ENCODE measurements at places on chromosomes 2 and 18.
A peak's percentile ranks its signal among the peaks of the same experiment; 100 is the strongest.

GRCh38 chr18:77114415-77115191 is 18.0 kb downstream of the MBP start:
- peak; percentile 67 for DNase-seq

- DNase-seq = no peak
Measured at GRCh38 chr2:14565666-14566065, 66.9 kb upstream of the LRATD1 start.

- no peak for DNase-seq
Measured at GRCh38 chr2:241820625-241821384, 11.8 kb downstream of the NEU4 start.

DNA sequence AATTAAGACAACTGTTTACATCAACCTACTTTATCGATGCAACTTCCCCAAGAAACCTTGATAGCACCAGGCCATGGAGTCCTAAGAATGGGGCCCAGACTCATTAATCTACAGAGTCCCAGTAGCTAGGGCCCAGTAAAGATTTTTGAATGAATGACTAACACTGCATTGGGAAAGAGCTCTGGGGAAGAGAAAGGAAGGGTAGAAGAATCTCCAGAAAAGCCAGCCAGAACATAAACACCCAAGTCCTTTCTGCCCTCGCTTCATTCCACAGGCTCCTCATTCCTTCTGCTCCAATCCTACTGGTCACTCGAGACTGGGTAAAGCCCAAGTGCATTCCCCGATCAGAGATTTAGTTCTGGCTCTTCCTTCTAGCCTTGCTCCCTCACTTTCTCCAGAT is 44.3 kb downstream of the CYRIA start:
- no peak for DNase-seq

GRCh38 chr2:13034861-13035260 is 318.1 kb downstream of the TRIB2 start:
- no peak for DNase-seq

DNA sequence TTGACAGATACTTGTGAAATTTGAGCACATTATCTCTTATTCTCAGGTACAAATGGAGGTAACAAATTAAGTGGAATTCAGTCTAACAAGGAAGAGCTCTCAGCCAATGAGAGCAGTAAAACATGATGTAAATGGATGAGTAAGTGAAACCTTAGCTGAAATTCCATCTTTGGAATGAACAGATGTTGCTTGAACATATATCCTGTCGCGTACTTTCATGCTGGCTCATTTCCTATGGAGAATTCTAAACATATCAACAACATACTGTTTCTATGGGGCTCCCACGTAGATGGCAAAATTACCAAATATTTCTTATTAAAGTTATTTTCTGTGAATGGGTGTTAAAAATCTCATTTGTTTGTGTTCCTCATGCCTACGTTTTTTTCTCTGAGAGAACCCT is 256.3 kb upstream of the LINC00305 start:
- peak; percentile 79 for DNase-seq

- no peak for DNase-seq
Measured at GRCh38 chr2:37742286-37742685, 70.8 kb upstream of the CDC42EP3 start.

- peak; percentile 95 for DNase-seq
Measured at GRCh38 chr18:12946549-12947284, 1.1 kb upstream of the SEH1L start.

DNA sequence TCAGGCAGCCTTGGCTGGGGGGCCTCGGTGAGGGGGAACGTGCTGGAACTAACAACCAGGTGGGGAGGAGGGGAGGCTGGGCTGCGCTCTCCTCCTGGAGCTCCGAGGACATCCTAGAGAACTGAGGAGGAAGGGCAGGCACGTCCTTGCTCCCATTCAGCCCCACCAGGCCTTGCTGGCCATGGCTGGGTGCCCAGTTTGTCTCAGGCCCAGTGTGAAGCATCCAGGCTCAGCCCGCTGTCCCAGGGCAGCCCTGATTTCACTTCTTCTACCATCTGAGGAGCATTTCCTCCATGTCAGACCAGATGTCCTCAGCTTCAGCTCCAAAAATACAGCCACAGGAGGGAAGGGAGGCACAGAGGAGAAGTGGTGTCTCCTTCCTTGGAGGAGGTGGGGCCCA is 125.4 kb downstream of the CELF4 start:
- DNase-seq = no peak

DNA sequence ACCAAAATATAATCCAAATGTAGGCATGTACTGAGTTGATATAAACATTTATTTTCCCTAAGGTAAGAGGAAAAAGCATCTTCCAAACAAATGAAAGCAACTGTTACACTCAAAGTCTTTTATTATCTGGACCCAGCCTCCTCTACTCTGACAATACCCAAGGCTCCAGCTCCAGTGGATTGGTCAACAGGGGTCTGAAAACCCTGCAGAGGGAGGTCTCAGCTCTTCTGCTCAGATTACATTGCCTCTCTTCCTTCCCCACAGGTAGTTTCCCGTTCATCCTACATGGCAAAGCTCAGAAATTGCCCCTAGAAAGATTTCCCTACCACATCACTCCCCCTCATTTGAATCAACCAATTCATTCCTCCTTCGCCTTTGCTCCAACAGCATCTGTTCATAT is 457.0 kb downstream of the METTL4 start:
- no peak for DNase-seq

- no peak for DNase-seq
Measured at GRCh38 chr18:79681484-79682387, 2.1 kb downstream of the CTDP1 start.

DNA sequence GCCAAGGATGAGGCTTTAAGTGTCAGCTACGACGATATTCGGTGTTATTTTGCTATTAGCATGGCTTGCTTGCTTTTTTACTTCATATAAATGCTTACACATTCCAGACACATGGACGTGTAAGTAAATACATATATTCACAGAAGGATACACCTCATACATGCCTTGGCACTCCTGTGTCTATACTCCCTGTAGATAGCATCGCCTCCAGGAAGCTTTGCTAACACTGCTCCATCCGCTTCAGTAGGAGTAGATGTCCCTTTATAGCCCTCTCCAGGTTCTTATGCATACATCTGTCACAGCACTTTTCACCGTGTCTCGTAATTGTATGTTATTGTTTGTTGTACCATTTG is 27.5 kb upstream of the KCTD1 start:
- DNase-seq = no peak

- no peak for DNase-seq
Measured at GRCh38 chr2:121564905-121565304, 34.2 kb downstream of the RNU4ATAC start.

GRCh38 chr18:812376-813171 is 532 bp upstream of the YES1 start:
- DNase-seq = peak; percentile 57

DNA sequence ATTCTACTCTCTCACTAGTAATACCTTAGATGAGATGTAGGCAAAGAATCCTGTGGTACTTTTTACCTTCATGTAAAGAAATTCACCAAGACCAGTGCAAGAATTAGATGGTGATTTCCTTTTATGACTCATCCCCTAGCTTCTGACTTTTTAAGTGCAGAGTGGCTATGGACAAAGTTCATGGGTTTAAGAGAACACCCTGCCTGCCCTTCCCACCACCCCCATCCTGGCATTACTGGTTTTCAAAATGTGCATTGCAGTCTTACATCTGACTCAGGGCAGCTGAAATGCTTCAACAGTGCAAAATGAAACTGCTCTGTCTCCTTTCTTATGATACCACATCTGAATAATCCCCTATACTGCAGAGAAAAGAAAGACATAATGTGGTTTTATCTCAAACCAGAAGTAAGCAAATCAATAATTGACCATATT is 22.6 kb downstream of the MAIP1 start:
- DNase-seq = no peak

DNA sequence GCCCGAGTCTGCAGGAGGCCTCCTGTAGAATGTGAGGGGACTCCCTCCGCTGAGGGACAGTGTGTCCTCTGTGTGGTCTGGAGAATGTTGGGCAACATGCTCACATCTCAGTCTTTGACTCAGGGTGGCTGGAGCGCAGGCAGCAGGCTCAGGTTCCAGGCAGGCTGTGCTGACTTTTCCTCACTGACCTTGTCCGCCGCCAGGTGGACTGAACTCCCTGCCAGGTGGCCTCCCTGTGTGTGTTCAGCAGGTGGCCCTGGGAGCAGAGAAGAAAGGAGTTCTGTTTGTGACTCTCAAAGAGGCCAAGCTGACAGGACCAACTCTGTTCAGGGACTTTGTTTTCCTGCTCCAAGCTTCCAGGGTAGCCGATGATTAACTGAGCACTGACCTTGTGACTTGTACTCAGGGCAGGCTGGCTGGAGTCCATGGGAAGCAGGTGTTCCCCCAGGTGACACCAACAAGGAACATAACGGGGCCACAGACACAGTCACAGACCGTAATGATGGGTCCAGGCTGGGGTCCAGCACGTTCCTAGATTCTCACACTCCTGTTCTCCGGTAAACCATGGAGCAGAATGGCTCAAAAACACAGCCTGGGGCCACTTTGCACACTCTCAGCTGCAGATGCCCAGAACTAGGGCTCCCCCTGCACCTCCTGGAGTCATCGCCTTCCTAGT is 439.8 kb downstream of the RNF144A start:
- no peak for DNase-seq

- no peak for DNase-seq
Measured at GRCh38 chr2:200259577-200259957, 46.9 kb upstream of the SPATS2L start.

- peak; percentile 100 for DNase-seq
Measured at GRCh38 chr2:99662761-99663341, 173.0 kb upstream of the REV1 start.

DNA sequence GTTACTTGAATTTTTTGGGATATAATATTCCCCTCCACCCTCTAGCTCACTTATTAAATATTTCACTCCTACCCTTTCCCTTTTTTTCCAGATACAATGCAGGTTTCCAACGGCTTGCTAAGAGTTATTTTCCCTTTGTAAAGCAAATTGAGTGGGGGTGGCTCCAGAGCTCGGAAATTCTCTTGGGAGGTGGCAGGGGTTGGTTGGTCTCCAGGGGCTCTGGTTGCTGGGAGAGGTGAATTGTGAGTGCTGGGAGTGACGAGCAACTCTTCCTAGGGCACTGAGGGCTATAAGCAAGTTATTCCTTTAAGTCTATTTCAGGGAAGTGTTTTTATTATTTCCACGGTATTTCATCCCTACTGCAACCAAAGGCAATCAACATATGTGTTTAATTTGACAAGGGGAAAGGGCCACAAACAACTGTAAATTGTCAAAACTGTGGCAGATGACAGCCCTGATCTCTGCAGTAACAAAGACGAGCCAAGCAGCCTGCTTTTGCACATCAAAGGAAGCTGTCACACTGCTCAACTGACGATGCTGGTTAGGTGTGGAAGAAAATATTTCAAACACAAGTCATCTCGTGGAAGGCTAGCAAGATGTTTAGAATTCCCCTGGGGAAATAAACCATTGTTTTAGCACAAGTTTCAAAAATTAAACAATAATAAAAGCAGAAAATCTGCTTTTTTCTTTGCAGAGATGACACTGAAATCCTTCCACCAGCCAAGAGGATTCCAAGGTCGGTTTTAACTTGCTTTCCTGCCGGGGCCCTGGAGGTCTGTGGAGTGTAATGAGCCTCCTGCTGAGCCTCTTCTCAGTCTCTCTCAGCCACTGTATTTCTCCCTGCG is 34.8 kb upstream of the ASXL2 start:
- peak; percentile 14 for DNase-seq

DNA sequence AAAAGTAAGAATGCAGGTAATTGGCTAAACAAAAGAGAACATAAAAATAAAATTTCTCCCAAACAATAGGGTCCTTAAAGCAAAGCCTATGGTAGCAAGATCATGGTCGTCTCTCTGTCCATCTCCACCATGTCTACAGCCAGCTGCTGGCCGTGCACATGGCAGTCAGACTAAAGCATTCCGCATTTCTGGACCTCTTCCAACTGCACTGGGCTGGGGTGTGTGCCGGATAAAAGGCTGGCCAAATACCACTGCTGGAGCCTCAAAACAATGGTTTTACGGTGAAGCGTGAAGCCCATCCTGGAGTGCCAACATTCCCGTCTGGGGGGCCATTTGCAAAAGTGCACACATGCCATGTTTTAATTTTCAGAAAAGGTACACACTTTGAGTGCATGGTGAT is 74.8 kb upstream of the PIEZO2 start:
- DNase-seq = no peak

DNA sequence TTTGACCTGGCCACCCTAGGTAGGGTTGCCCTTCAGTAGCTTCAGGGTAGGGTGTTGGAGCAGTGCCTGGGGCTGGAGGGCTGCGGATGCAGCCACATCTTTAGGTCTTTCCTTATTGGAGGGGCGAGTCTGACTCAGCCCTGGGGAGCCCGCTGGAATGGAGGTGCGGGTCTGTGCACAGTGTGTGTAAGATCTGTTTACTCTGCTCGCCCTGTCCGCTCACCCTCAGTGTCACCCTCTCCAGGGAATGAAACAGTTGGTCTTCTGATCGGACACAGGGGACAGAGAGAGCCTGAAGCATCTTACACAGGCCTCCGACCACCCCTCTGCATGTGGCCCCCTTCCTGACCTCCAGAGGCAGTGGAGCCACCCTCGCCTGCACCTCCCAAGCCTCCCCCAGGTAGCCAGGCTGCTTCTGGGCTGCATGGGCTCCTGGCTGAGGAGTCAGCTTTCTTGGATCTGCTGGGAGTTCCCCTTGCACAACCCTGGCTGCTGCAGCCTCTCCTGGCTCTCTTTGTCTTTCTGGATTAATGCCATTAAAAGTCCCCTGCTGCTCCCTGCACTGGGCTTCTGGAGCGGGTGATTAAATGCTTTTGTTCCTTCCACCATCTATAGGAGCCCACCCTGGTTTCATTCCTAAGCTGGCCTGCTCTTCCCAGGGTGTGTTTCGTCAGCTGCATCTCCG is 82.6 kb downstream of the ASB1 start:
- no peak for DNase-seq

DNA sequence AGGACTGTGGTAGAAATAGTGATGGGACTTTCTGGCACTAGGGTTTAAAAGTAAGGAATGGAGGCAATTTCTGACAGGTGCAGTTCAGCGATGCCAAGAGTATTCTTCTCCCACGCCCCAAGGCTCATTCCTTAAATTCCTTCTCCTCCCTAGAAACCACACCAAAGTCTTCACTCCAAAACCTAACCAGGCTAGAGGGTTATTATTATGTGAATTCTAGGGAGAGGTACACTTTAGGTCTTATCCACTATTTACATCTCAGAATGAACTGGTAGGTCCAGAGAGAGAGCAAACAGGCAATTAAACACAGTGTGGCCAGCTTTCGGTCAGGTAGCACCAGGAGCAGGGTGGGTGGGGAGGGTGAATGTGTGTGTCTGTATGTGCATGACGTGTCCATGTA is 11.4 kb downstream of the IL1F10 start:
- no peak for DNase-seq

DNA sequence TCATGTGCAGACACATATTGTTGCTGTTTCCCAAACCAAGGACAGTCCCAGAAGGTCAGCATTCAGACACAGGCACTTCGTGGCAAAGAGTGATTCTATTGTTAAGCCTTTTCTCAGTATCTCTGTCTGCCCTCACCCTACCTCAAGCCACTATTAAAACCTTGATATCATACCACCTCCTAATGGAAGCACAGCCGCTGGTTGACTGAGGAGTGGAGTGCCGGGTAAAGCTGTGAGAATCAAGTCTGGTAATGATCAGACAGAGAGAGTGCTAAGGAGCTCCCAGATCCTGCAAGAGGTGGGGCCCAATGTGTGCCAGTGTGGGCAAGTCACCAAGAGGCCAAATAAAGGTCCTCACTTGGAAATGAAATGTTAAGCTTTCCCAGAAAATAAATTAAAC is 819.5 kb downstream of the BCL11A start:
- DNase-seq = no peak

- DNase-seq = no peak
Measured at GRCh38 chr18:71625556-71626090, 918.5 kb downstream of the CBLN2 start.

GRCh38 chr2:231197706-231198290 is 633 bp upstream of the ARMC9 start:
- no peak for DNase-seq

Measured in fibroblast of skin of left quadriceps (primary cell).